ENCODE measurements at places on chromosomes 11 and 22. TPM values are rescaled to one million over a fixed set of nuclear protein-coding genes. Genes with fewer than 3 reads are reported as not detected.

Gene VSIG10L2
- not detected for total RNA-seq

Gene DRD4
- not detected for total RNA-seq

Gene CHRNA10
- total RNA-seq: 0.42 TPM

Gene LRRC74B
- total RNA-seq: not detected

Gene SLC35E4
- total RNA-seq: 5.6 TPM

Gene RFPL1
- total RNA-seq: not detected

Gene MYRF
- 0.18 TPM for total RNA-seq

Gene NLRP14
- 0.07 TPM for total RNA-seq

Gene SMC1B
- 0.03 TPM for total RNA-seq

DNA sequence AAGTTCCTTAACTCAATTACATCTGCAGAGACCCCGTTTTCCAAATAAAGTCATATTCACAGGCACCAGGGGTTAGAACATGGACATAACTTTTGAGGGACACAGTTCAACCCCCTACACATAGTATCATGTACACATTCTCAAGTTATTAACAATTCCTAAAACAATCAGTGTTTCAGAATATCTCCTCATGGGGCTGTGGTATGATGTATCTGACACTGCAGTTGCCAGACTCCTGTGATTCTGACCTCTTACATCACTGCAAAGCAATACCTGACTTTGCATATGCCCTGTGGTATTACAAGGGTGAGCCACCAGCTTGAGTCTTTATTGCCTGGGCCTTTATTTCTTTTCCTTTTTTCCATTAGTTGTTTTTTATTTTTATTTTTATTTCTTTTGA is 141.7 kb downstream of the COMMD9 start:
- no peak for DNase-seq

DNA sequence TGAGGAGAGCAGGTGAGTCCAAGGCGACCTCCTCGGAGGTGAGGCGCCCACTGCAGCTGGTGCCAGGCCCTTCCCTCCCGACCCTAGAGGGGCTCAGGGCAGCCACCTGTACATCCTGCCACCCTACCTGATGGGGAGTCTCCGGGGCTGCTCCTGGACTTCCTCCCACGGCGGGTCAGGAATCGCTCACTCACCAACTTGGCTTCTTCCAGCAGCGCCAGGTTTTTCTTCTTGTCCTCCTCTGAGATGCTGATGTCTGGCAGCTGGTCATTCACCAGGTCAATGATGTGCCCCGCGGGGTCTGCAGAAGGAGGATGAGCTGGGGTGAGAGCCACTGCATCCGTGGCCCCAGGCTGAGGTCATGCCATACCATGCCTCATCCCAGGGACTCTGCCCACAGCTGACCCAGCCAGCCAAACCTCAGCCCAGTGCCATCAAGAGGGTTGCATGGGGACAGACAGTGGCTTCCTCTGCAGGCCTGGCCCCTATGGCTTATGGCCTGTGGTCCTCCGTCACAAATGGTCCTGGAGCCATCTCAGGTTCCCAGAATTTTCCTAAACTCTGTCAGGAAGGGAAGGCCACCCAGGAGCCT is 61.0 kb upstream of the LYVE1 start:
- DNase-seq: no peak

DNA sequence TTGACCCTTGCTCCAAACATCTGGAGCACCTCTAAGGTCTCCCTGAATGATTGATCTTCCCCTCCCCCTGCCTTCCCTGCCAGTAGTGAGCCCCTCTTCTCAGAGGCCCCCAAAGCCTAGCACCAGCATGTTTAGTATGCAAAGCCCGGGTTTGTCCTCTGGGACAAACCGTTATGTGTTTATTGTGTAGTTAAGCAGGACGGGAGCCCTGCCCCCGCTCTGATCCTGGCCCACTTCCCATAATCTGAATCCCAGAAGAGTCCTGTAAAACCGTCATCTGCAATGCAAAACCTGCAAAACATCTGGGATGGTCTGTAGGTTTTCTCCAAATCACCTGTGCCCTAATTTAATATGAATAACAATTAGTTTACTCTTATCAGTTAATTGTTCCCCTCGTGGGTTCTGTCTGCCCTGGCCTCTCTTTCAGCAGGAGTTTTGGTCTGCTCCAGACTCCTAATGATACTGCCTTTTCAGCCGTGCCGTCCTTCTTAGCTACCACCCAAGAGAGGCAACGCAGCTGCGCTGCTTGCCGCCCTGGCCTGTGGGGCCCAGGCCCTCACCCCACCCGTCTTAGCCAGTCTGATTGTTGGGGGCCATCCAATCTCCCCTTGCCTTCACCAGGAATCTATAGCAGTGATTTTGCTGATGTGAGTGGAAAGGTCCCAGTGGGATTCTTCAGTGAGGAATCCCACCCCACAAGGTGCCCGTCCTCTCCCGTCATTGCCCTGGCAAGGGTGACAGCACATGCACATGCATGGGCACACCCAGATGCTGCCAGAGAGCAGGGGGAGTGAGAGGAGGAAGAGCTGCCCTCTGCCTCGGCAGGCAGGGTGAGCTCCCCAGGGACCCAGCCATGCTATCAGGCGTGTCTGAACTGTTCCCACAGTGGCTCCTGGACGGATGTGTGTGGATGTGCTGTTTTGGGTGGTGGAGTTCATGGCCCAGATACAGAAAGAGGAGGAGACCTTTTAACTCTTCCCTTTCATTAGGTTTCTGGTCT is 3.0 kb upstream of the B3GAT1 start:
- DNase-seq: no peak

- DNase-seq: peak; percentile 98
Observed at GRCh38 chr11:112537846-112538330, 277.2 kb upstream of the PLET1 start.

DNA sequence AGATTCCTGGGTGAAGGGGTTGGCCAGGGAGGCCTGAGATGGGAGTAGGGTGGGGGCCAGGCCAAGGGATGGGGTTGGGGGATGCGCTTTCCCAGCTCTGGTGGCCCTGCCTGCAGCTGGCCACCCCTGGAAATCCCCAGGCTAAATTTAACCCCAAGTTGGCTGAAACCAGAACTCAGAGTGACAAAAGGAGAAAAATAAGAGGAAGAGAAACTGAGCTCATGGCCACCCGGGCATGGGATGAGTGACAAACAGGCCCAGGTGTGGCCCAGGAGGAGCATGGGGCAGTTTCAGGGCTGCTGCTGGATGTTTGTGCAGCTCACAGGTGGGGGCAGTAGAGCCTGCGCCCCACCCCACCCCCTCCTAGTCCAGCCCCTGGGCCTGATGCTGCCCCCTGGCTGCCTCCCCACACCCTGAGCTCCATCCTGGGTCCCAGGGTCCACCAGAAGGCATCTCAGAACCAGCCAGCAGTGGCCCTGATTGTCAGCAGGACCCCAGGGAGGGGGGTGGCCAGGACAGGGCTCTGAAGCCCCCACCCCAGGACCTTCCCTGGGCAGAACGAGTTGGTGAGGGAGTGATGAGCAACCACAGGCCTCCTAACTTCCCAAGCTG is 48.0 kb downstream of the IGLL5 start:
- DNase-seq: no peak

DNA sequence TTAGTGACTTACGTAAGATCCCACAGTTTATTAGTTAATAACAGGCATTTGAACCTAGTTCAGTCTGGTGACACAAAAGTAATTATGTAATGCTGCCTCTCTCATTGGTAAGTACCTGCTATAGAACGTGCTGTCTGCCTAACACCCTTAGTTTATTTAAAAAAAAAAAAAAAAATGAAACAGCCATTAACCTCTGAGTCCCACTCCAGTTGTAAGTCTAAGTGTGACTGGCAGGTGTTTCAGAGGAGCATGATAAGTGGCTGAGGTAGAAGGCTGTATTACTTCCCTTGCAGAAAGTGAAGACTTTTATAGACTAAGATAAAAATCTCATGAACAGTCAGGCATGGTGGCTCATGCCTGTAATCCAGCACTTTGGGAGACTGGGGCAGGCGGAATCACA is 140.5 kb downstream of the TRIM44 start:
- DNase-seq: no peak

DNA sequence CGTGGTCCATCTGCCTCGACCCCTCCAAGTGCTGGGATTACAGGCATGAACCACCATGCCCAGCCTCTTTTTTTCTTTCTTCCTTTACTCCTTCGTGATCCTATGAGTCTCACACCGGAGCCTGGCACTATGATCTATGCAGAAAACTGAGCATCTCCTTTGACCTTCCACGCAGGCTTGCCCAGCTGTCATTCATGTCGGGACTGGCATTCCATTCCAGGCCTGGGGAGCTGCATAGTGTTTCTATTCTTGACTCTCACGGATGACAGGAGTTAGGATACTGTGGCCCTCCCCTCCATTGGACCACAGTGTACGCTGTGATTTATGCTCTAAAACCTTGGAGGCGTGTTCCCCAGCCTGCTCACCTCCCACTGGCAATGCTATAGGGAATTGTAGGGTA is 611.8 kb downstream of the BRD1 start:
- no peak for DNase-seq

DNA sequence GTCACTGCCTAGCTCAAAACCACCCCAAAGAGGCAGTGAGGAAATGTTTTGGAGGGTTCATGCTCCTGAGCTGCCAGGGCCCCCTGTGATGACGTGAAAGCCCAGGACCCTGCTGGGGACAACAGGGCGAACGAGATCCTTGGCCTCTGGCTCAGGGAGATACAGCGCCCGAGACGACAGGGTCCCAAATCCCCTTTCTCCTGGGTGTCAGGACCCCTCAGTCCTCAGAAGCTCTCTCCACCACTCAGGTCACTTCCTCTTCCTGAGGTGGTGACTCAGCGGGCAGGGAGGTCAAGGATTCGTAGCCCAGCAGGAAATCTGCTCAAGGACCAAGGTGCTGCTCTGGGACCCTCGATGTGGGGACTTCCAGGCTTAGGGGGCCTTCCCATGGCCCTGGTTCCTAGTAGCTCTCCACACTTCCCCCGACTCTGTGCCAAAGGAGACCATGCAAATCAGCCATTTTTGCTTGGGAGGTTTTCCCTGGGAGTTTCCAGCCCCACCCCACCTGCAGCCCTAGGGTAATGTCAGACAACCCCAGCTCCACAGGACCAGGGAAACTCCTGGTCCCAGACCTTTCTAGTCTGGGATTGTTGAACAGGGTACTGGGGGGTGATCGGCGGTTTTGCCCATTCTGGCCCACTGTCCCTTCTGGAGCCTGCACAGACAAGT is 12.8 kb downstream of the BCL9L start:
- DNase-seq: no peak

- no peak for DNase-seq
Observed at GRCh38 chr11:69027704-69028372, 14.8 kb upstream of the MRGPRF start.

DNA sequence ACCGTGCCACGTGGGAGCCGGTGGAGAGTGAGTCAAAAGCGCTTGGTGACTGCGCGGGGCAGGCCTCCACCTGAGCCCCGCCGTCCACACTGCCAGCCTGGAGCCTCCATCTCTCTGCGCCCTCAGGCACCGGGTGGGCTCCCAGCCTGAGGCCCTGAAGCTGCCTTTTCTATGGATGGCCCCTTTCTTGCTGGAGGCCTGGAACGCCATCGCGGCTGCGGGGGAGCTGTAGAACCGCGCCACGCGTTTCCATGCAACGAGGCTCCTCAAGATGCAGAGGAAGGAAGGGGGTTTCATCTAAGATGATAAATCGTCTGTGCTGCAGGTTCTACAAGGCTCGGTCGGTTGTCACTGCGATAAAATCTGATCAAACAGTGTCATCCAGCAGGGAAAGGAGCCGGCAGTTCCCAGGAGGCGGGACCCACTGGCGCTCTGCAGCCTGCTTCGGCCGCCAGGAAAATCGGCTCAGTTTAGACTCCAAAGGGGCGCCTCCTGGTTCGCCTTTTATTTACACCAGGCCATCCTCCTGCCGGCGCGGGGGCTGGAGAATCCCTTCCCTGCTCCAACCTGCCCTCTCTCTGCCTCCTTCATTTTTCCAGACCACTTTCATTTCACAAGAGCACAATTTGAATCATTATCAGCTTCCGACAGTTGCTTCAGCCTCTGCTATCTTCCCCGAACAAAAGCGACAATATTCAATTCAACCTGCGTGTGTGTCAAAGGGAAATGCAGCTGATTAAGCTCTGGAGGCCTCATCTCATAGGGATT is 624.4 kb downstream of the BRD1 start:
- DNase-seq: no peak

GRCh38 chr11:33269822-33270221 is 12.6 kb downstream of the HIPK3 start:
- no peak for DNase-seq

GRCh38 chr11:77159937-77160495 is 32.0 kb downstream of the MYO7A start:
- no peak for DNase-seq

DNA sequence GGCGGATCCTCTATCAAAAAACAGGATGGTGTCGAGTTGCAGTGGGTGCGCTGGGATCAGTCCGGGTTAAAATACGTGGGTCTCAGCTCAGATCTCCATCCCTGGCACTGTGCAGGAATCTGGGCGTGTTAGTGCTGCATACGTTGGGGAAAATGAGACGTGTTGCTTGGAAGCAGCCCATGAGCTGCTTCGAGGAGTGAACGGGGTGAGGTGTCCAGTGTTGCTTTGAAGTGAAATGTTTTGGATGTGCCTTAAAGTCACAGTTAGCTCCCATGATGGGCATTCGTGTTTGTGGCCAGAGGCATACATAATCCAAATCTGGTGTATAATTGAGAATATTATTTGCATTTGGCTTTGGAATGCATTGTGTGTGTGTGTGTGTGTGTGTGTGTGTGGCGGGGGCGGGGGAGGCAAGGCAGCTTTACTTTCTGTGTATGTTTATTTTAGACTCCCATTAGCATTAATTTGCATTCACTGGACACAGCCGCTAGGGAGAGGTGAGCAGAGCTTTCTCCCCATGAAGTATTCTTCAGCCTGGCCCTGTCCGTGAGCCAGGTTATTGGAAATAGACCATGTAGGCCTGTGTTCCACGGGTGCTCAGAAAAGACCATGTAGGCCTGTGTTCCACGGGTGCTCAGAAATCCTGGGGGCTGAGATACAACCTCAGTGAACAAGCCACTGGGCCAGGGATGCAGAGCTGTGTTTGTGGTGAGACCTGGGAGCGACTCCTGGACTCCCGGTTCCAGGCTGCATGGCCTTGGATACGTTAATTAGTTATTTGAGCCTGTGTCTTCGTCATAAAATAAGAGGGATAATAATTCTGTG is 134.6 kb downstream of the ST3GAL4 start:
- DNase-seq: no peak

GRCh38 chr22:47433627-47434026 is 671.2 kb downstream of the TBC1D22A start:
- DNase-seq: no peak

DNA sequence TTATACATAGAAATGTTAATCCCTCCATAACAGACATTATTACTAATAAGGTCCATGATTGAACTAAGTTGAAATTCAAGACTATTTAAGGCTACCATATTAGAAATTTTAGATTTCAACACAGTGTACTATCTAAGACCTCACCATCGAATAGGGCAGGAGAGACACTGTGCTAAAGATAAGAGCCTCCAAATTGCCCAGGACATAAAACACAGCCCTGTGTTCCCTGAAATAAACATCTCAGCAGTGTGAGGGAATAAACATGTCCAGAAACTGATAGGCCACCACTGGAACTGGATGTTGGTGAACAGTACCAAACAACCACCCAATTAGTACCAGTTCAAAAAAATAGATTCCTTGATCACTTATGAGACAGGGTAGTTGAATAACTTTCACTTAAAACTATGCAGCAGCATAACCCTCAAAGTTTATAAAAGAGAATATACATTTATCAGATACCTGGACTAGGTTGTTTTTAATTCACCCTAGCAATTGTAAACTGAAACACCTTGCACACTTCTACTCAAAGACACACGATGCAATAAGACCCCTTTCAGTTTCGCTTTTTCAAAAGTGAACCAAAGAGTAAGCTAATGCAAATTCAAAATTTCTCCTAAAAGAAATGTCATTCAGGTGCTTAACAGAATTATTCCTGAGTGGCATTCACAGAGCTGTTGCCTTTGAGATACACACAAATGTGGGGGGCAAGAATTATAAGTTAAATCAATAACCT is 34.3 kb downstream of the USP28 start:
- DNase-seq: no peak

All from foreskin keratinocyte (primary cell).